ENCODE measurements at places on chromosomes 4 and X.

DNA sequence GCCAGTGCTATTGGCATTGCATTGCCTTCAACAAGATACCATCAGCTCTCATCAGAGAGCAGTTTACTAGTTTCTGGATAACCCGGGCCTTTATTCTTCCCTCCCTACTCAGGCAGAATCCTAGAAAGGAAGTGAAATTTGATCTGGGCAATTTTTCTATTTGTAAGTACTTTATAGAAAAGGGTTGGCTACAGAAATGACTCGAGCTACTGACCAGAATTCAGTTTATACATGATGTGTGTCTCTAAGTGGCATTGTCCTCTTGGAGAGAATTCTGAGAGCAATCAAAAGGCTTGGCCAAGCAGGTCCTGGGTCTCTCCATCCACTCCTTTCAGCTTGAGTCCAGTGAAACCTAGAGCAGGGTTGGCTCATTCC is 192.7 kb upstream of the LEF1 start:
- peak; percentile 10 for DNase-seq

GRCh38 chrX:108088511-108088910 is 2.8 kb downstream of the PSMD10 start:
- no peak for DNase-seq

GRCh38 chr4:25092139-25092538 is 61.4 kb upstream of the LGI2 start:
- DNase-seq = no peak

DNA sequence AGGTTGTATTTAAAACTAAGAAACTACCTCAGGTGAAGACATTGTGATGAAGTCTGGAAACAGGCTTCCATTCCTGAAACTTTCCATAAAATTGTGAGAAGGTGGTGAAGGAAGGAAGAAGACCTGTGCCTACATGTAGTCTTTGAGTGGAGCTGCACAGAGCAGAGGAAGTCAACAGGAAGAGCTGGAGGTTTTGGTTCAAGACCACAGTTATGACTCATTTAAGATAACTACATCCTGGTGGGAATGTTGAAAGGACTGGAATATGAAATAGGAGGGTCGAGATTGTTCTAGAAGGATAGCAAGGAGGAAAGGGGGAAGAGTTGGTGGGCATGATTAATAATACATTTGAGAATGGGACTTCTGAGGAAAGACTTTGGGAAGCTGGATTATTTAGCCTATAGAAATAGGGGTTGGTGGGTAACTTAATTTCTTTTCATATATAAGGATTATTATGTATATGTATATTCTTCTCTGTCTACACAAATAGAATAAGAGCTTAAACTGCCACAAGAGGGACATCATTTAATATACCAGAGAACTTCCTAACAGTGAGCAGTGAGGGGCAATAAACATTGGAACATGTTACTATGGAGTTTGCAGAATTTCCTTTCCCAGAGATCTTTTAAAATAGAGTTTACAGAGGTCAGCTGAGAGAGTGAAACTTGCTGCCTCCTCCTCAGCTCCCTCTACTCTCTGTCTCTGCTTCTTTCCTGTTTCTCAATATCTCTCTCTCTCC is 23.5 kb downstream of the AWAT2 start:
- no peak for DNase-seq

DNA sequence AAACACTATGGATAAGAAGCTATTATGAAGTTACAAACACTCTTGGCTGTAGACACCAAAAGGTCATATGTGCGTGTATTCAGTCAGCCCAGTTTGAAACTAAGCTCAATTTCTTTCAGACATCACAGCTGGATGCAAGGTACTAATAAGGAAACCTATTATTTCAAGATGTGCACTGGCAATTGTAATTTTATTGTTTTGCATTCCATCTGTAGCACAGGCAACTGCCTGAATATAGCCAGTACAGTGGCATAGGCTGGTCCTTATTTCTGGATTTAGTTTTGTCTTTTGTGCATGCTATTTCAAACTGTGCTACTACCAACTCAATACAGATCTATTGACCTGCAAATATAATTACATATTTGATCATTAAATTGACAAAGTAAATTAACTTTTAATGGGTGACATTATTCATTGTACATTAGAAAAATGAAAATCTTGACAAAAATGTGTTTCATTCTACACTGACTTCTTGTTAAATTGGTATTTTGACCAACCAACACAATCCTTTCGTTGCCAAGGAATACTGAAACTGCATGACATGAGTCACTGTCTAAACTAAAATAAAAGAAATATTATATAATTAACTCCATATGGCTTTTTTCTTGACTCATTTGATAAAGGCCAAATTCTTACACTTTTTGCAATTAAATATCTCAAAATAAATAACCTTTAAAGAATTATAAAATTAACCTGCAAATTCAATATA is 594.3 kb upstream of the ADGRL3 start:
- peak; percentile 47 for DNase-seq

All from smooth muscle cell of the brain vasculature (primary cell).